Aortic smooth muscle cell (primary cell): ENCODE measurements at places on chromosomes 7 and 10. TPM values are rescaled to one million over a fixed set of nuclear protein-coding genes. Genes with fewer than 3 reads are reported as not detected.

CYP3A7 gene
- total RNA-seq: not detected in 2 replicates

PTN gene
- 20.6 and 43.0 TPM in 2 replicates for total RNA-seq

OR2A2 gene
- not detected in 2 replicates for total RNA-seq

PRSS37 gene
- not detected in 2 replicates for total RNA-seq

MBL2 gene
- total RNA-seq: not detected in 2 replicates

SLC25A28 gene
- total RNA-seq: 15.9 and 17.0 TPM in 2 replicates

SP4 gene
- 3.8 and 6.6 TPM in 2 replicates for total RNA-seq

TWIST1 gene
- total RNA-seq: 31.2 and 34.0 TPM in 2 replicates

TMEM26 gene
- 4.8 and 12.2 TPM in 2 replicates for total RNA-seq

AKR1C8 gene
- not detected in 2 replicates for total RNA-seq

TFPI2 gene
- 136 and 338 TPM in 2 replicates for total RNA-seq

PIP gene
- not detected in 2 replicates for total RNA-seq

SPDYE8 gene
- total RNA-seq: not detected in 2 replicates

TDRD1 gene
- 0.92 and 1.9 TPM in 2 replicates for total RNA-seq

FAM25G gene
- total RNA-seq: not detected in 2 replicates

FAM131B gene
- total RNA-seq: 1.6 and 2.0 TPM in 2 replicates

ARPC1A gene
- 241 and 242 TPM in 2 replicates for total RNA-seq

DIP2C gene
- total RNA-seq: 13.1 and 17.7 TPM in 2 replicates

SLC18A2 gene
- total RNA-seq: not detected in 2 replicates

RELN gene
- total RNA-seq: 1.2 and 1.3 TPM in 2 replicates

FAM237B gene
- not detected in 2 replicates for total RNA-seq

ASB10 gene
- not detected in 2 replicates for total RNA-seq

KLLN gene
- 0.40 and 0.56 TPM in 2 replicates for total RNA-seq
